ENCODE measurements at places on chromosomes 7 and 10.

DNA sequence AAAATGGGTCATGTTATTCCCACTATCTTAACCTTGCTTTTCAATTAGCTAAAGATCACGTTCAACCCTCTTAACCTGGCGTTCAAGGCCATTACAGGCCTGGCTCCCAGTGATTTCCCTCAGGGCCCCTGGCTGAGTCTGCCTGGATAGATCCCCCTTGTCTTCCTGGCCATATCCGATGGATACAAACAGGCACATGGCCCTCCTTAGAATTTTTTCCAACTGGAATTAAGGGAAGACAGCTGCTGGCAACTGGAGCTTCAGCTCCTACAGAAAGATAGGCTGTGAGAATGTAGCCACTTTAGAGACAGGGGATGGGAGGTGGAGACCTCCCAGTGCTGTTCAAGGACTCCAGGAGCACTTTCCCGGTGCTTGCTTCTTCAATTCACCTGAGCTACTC is 63.1 kb upstream of the ITGA8 start:
- no peak for DNase-seq

- no peak for DNase-seq
These were observed 136.9 kb downstream of the KCNMA1 start for GRCh38 chr10:77500754-77501151.

- DNase-seq, result peak; percentile 20
These were observed 881 bp upstream of the SSBP1 start for GRCh38 chr7:141737118-141737835.

DNA sequence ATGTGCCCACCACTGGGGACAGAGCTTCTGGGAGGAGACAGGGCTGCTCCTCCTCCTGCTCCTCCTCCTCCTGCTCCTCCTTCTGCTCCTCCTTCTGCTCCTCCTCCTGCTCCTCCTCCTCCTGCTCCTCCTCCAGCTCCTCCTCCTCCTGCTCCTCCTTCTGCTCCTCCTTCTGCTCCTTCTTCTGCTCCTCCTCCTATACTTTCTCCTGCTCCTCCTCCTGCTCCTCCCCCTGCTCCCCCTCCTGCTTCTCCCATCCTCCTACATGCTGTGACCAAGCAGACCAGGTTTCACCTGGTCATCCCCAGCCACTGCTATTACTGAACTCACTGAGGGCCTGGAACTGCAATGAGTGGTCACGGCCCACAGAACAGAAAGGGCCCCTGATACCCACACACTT is 154.0 kb upstream of the PPP2R2D start:
- DNase-seq, result no peak

DNA sequence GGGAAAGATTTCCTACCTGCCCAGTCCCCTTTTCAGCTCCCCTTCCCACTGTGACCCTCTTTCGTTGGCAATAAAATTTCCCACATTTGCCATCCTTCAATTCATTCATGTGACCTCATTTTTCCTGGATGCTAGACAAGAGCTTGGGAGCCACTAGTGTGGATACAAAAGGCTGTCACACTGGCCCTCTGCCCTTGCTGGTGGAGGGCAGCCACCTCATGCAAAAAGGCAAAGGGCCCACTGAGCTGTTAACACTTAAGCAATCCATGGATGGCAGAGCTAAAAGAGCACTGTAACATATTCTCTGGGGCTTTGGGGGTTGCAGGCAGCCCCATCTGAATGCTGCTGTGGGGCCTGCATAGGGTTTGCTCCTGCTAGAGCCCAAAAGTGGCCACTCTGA is 315.1 kb downstream of the NEBL start:
- no peak for DNase-seq

GRCh38 chr10:60346661-60347060 is 43.0 kb downstream of the ANK3 start:
- DNase-seq, result no peak

- no peak for DNase-seq
These were observed 66.3 kb upstream of the SP4 start for GRCh38 chr7:21361413-21362125.

DNA sequence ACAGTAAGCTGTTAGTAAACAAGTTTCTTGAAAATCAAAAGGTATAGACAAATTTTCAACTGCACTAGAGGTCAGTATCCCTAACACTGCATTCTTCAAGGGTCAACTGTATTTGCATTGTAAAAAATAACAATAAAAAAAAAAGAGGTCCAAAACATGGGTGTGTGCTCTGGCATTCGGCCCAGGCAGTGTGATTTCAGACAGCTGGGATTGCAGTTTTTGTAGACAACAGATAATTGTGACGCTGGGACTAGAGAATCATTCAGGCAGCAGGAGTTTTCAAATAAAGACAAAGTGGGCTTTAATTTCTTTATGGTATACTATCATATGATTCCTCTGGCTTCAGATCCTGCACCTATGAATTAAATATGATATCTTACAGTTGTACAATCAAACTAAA is 543.2 kb upstream of the SEMA3D start:
- no peak for DNase-seq

GRCh38 chr10:114879541-114880158 is 58.1 kb downstream of the FHIP2A start:
- DNase-seq, result no peak

- DNase-seq, result no peak
These were observed 4.4 kb upstream of the EN2 start for GRCh38 chr7:155453296-155454182.

- DNase-seq, result peak; percentile 96
These were observed 44.4 kb downstream of the MYPN start for GRCh38 chr10:68153473-68154210.

DNA sequence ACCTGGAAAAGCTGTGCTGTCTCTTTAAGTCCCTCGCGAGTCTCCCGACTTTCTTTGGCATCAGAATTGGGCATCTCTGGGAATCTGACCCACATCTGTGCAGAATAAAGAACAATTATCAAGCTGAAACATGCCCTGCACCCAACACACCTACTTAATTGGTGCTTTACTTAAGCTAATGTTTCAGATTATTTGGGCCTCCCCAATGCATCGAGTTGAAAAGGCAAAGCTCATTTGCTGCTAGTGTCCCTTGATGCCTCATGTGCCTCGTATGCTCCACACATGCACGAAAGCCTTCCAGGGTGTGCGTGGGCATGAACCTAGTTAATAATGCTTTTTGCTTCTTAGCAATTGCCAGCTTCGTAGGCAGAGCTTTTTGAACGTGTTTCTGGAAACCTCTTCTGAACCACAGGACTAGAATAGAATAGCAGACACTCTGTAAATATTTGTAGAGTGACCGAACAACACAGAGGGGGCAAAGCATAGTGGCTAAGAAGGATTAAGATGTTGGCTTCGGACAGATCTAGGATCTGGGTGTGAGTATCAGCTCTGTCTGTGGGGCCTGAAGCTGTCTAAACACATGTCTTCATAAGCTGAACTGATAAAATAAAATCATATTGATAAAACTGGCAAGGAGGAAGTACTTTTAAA is 26.7 kb upstream of the FGFR2 start:
- no peak for DNase-seq
